Immature natural killer cell (primary cell): ENCODE measurements at places on chromosomes 4 and X.

GRCh38 chrX:150012647-150013381 lies 74.5 kb upstream of the EOLA2 start:
- no peak for DNase-seq

GRCh38 chr4:166839615-166840251 lies 394.6 kb downstream of the SPOCK3 start:
- DNase-seq = no peak

- no peak for DNase-seq
Observed at GRCh38 chr4:68123525-68123924, 6.1 kb downstream of the TMPRSS11F start.

DNA sequence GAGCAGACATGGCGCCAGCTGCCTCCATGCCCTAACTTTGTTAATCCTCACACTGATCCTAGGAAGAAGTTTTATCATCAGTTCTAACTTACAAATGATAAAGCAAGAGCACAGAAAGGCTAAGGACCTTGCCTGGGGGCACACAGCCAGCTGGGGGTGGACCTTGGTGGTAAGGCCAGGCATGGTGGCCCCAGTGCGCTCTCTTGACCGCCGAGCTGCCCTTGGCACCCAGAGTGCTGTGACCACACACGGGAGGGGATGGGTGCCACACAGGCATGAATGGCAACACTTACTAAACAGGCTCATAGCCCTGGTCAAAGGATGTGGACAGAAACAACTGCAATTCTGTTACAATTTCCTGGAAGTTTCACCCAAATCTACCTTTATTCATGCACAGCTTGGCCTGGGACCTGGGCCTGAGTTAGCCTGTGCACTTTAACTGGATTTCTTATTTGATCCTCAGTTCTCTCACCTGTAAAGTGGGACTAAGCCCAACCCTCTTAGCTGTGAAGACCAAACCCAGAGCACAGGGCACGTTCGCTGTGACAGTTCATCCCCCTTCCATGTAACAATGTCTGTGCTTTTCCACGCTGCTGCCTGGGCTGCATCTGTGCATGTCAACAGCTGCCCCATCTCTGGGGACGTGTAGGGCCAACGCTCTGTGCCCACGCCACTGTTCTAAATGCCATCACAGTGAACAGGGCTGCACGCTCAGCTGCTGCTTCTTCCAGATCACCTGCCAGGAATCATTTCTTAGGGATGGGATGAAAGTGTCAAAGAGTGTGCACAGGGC lies 44.8 kb downstream of the ACOX3 start:
- DNase-seq = no peak

DNA sequence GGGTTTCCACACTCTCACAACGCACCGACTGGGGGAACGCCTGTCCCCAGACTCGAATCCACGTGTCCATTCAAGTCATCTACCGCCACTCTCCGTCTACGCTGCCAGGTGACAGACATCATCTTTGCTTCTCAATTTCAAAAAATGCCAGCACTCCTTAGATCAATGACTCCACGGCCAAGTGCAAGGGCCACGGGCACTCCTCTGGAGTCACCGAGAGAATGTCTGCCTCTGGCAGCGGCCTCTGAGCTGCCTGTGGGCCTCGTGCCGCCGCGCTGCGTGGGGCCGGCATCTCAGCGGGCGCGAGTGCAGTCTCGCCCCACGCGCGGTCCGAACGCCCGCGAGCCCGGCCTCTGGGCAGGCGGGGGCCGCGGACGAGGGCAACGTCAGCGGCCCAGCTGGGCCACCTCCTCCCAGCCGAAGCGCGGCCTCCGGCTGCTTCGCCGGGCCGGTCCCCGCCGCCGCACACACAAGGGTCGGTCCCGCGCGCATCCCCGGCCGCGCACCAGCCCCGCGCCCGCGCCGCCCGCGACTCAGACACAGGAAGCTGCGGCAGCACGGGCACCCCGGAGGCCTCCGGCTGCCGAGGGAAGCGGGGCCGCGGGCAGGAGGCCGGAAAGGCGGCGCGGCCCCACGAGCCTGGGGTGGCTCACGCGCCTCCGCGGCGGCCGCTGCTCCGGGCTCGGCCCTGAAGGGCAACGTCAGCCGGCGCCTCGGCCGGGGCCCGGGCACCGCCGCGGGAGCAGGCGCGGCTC lies 450 bp downstream of the ACSL1 start:
- DNase-seq = peak; percentile 78
